HAP-1 (cell line): ENCODE measurements at places on chromosomes 4 and X.
A peak's percentile ranks its signal among the peaks of the same experiment; 100 is the strongest.

- peak; percentile 31 for DNase-seq
These were observed 5.2 kb upstream of the BMP15 start for GRCh38 chrX:50905334-50905733.

DNA sequence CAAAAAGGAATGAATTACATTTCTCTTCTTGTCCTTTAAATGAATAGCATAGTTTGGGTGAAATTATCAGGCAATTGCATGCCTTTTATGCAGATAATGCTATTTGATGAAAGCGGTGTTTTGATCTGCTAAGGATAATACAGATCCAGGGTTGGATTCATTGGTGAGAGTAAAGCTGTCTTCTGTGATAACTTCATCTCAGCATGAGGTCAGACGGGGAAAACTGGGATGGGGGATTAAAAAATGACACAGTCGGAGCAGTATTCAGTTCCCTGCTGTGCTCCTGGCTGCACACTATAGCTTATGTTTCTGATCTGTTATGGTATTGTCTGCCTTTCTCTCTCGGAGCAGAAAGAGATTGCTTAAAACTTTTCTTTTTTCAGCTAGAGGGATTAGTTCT is 105.9 kb upstream of the TENM3 start:
- DNase-seq: peak; percentile 57

DNA sequence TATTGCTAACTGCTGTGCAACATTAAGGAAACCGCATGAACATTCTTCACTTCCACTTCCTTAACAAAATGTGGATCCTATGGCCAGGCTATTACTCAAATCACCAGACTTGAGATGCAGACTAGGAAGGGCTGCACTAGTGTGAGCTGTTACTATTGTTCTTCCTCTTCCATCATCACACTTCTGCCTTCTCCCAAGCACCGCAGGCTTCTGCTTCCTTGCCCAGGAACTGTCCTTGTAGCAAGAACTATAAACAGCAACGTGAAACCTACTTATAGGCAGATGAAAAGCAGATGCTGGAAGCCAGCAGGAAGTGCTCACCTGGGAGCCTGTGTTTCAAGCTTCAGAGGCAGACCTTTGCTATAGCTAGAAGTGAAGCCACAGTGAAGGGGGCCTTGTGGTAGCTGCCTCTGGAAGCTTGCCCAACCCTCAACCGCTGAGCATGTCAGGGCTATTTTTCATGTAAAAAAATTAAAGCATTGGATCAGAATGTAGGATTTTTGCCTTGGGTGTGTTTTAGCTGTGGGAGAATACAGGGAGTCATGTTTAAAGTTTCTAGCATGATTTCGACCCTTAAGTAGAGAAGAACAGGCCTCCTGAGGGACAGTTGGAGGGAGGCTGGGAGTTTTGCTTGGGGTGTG is 43.9 kb downstream of the CLNK start:
- DNase-seq: no peak

DNA sequence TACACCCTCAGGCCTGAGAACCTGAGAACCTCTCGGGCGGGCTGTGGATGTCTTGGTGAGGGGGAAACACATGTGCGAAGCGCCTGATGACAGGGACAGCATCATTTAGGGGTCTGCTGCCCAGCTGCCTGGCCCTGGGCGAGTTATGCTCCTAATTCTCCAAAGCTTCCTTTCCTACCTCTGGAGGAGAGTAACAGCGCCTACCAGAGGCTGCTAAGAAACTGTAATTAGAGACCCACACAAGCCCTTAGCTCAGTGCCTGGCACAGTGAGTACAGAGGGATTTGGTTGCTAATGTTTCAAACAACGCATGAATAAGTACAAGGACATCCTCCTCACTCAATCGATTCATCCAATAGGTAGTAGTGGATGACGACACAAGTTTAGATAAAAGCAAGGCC is 40.4 kb downstream of the BCOR start:
- DNase-seq: no peak

DNA sequence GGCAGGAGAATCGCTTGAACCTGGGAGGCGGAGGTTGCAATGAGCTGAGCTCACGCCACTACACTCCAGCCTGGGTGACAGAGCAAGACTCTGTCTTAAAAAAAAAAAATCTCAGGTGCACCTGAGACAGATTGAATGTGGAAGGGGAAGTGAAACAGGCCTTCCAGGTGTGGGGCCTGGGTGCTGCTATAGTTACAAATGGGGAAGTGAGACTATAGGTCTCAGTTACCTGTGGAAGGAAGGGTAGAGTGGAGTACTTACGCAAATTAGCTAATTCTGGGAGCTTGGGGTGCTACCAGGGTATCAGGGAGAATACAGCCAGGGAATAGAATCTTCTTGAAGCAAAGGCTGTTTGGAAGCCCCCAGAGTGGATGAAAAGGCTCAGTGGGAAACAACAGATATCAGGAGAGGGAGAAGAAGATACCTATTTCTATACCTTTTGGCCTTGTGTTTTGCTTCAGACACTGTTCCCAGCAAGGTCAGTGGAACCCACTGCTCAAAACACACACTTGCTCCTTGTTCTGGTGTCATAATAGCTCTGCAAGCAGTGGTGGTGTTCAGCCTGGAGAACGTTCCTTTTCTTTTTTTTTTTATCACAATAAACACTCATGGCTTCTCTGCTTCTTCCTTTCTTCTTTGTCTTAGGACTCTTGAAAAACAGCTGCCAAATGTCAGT is 7.0 kb downstream of the CD38 start:
- no peak for DNase-seq

DNA sequence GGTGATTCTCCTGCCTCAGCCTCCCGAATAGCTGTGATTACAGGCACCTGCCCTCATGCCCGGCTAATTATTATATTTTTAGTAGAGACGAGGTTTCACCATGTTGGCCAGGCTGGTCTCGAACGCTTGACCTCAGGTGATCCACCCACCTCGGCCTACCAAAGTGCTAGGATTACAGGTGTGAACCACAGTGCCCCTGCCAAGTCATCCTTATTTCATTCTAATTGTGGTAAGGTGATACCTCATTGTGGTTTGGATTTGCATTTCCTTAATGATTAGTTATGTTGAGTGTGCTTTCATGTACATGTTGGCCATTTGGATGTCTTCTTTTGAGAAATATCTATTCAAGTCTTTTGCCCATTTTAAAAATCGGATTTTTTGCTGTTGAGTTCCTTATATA is 93.0 kb downstream of the USP9X start:
- DNase-seq: no peak

DNA sequence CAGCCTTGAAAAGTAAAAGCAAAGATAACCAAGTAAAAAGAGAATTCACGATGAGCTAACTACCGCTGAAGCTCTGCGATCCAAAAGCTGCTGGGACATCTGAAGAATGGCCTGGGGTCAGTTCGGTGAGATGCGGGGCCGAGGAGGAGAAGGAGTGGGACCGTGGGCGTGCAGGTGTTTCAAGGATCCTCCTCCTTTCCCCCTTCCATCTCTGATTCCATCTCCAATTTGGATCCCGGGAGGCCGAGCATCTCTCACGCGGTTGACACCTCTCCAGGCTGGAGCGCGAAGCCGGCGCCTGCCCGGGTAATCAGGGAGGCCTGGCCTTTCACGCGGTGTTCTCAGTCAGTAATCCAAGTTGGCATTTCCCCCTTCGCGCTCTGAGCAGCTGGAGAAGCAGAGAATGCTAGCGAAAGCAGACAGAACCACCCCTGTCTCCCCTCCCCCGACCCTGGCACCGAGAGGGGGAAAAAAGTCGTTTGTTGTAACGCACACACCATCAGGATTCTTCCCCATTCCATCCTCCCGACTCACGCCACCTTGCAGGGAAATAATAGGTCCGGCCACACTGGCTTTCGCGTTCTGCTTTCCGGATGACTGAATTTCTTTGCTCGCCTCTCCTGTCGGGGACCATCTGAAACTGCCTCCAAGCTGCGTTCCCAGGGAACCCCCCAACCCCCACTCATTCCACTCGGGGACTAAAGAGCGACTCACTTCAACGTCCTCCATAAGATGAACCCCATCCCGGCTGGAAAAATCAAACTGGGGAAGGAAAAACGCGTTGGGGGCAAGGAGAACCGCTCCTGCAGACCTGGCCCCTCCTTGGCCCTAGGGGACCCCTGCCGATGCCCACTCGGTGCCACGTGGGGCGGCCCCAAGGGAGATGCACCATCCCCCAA is 6.5 kb downstream of the NEUROG2 start:
- no peak for DNase-seq

DNA sequence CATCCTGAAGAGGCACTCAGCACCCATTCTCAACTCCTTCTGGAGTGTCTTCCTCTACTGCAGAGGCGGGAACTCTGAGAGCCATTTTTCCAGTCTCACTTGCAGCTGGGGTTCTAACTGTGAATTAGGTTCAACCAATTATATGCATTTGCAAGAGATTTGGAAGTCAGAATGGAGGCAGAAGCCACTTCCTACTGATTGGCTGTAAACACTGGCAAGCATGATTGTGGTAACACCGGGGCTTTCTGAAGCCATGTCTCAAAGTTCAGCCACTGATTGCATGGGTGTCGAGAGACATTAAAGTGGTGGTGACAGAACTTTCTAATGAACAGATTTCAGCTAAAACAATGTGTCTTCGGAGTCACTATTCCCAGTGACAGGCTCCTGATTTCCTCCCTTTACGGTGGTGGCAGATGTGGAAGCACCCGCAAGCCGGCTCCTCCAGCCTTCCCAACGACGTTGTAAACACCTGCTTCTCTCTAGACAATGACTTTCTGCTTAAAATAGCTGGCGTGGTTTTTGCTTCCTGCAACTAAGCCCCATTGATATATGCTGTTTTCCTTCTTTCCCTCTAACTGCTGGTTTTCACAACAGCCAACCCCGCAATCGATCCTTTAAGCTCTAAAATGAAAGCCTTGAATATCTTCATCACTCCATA is 92.0 kb downstream of the IRF2 start:
- DNase-seq: no peak

GRCh38 chr4:174869339-174869738 is 40.3 kb upstream of the GLRA3 start:
- no peak for DNase-seq

DNA sequence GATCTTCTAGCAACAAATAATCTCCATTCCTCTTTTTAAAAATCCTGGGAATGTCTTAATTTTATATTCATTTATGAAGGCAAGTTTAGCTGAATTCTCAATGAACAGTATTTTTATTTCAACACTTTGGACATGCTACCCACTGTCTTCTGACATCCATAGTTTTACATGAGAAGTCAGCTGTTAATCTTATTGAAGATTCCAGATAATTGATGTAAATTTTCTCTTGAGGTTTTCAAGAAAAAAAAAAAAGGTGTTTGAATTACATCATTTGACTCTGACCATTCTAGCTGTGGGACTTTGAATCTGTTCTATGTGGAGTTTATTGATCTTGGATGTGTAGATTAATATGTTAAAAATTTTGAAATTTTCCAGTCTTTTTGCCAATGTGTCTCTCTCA is 28.0 kb downstream of the PDHA2 start:
- no peak for DNase-seq

- DNase-seq: no peak
These were observed 317.5 kb downstream of the DHRSX start for GRCh38 chrX:2183193-2183725.
